ENCODE measurements at places on chromosomes 2 and 18.

- no peak for DNase-seq
Measured at GRCh38 chr18:49613641-49614151, 51.8 kb downstream of the LIPG start.

- DNase-seq, result peak; percentile 29
Measured at GRCh38 chr2:242085941-242086621, 216.6 kb downstream of the RTP5 start.

DNA sequence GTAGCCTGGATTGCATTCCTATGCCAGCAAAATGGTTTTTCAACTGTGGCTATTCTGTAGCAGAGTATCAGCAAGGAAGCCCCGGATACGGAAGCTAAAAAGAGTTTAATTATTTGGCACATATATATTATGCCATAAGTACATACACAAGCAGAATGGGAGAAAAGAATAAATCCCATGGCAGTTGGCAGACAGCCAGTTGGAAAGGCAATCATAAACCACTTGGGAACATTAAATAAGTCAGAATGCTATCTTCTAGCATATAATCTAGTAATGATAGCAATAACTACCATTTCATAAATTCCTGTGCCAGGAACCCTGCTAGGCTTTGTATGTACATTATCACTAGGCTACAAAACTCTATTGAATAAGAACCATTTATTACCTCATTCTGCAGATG, 26.0 kb downstream of the GALNT5 start:
- DNase-seq, result no peak

DNA sequence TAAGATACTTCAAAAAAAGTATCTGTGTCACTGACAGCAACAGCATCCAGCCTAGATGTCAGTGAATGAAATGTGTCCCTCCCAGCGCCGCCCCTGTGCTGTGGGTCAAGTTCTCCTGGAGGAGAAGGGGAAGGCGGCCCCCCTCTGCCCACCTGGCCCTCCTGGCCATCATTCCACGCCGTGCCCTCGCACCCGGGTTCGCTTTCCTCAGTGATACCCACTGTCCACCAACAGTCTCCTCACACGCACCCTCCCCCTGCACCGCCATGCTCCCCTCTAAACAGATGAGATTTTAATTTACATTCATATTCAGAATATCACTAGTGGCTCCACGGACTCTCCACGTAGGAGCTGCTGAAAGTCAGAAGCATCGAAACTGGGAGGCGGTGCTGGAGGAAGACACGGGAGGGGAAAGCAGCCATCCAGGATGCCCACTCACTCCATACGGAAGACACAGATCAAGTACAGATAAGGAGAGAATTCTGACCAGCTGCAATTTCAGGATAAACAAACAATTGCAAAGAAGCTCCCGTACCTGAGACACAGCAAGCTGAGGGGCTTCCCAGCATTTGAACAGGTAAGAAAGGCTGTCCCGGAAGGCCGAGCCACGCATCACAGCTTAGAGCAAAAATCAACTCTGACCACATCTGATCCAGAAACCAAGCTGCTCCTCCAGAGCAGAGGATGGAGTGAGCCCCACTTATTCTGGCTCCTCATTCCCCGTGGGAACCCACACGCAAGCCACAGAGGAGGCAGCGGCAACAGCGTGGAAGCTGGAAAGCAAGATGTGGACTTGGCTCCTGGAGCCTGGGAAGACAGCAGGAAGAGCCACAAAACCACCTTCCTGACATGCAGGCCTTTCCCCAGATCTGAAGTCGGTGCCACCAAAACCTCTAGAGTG, 49.7 kb downstream of the PXDN start:
- DNase-seq, result no peak

DNA sequence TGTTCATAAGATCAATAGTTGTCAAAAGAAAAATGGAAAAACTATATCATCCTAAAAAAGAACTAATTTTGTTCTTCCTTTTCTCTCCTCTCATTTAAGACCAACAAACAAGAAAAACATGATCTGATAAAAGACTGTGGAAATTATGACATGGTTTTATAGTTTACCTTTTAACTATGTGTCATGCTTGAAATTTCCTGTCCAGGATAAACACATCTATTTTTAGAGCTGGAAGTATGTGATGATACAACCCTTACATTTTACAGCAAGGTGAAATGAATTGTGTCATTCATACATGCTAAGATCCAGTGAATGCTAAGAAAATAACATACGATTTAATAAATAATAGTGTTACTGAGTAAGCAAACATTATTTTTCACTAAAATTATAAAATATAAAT, 89.9 kb downstream of the GULP1 start:
- DNase-seq, result no peak

DNA sequence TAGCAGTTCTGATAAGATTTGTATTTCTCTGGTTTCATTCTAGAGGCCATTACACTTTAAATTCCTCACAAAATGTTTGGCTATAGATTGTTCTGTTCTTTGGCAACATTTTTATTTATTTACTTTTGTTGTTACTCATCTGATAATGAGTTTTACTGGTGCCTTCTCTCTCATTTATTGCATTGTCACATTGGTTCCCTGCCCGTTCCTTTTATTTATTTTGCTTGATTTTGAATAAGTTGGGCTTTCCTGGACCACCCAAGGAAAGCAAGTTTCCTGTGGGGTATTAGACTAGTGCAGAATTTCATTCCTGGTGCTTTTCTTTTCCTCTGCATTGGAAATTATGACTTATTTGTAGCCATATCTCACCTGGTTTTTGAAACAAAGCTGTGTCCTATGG, 232.0 kb downstream of the SOCS6 start:
- no peak for DNase-seq

DNA sequence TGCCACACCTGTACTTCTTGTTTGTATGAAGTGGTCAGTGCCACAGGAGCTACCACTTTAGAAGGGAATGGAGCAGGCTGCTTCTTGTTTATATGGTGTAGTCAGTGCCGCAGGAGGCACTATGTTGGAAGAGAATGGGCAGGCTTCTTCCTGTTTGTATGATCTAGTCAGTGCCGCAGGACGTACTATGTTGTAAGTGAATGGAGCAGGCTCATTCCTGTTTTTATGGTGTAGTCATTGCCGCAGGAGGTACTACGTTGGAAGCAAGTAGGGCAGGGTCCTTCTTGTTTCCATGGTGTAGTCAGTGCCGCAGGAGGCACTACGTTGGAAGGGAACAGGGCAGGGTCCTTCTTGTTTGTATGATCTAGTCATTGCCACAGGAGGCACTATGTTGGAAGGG, 27.3 kb downstream of the TPO start:
- DNase-seq, result no peak

DNA sequence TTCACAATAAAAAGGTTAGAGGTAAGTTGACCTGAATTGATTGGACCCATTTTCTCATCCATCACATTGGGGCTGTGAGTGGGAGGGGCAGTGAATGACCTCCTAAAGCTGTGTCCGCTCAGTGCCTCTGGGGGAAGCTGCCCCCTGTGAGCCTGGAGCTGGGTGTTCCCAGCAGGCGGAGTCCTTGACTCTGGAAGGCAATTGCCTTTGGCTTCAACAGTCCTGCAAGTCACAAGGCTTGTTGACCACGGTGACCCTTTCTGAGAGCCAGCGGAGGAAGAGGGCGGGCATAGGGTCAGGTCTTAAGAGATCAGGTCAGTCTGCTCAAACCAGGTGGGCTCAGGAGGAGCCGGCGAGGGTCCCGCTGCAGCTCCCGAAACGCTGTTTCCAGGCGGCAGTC, 1.1 kb upstream of the CIDEA start:
- no peak for DNase-seq

GRCh38 chr2:99425022-99425421, 64.8 kb downstream of the REV1 start:
- DNase-seq, result no peak

GRCh38 chr2:216651351-216651881, 18.2 kb downstream of the IGFBP2 start:
- DNase-seq, result no peak

Measured in CD4-positive, alpha-beta T cell treated with Interleukin-17A for 4 hours (primary cell).